NCI-H526 (cell line): ENCODE measurements at places on chromosomes 11 and 22.

DNA sequence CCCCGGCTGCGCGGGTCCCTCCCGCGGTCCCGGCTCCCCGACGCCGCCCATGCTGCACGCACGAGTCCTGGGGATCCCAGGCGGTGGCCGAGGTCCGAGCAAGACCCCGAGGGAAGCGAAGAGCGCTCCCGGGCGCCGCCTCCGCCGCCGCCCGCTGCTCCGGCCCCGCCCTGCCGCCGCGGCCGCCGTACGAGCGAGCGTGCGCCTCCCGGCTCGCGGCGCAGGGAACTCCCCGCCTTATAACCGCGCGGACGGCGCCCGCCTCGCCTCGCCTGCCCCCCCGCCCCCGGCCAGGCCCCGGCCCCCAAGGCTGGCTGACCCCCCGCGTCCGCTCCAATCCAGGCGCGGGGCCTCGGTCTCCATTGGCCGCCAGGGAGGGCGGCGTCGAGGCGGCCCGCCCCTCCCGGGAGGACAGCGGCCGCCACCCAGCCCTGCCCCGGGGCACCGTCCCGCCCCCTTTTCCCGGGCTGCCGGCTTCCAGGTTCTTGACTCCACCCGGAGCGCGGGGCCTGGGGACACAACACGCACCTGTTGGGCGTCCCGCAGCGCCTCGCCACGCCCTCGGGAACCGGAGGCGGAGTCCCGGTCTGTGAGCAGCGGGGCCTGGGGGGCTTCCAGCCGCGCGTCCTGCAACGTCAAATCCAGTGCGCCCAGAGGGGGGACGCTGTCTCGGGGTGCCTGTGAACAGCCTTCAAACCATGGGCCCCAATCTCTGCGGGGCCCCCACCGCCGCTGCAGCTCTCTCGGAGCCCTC is at the start of gene FADS3:
Gene FADS3 (minus strand): TSS at position 215 of the 754 bp plus-strand sequence. CDS start 164 bp downstream, at position 51.
- peak; percentile 80 for DNase-seq

DNA sequence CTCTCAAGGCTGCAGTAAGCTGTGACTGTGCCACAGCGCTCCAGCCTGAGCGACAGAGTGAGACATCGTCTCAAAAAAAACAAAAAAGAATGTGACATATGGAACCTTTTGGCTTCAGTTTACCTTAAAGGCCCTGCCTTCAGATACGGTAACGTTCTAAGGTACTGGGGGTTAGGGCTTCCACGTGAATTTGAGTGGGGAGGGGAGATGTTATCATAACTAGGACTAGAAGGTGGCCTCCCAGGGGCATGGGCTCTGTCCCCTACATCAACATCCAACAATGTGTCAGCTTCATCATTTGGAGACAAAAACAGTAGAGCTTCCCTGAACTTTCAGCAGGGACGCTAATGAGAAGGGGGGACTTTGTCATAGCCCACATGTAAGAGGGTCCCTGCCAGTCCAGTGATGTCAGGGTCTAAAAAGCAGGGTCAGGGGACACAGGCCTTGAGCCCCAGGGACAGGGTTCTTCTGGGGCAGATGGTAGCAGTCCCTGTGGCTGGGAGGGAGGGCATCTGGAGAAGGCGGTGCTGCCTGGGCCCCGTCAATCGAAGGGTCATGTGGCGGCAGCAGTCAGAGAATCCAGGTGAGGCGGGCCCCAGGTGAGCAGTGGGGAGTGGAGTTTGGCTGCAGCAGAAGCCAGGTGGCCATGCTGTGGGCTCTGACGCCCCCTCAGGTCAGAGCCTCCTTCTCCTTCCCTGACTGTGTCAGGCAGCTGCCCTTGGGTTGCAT is 79.8 kb downstream of the BCR start:
- no peak for DNase-seq

DNA sequence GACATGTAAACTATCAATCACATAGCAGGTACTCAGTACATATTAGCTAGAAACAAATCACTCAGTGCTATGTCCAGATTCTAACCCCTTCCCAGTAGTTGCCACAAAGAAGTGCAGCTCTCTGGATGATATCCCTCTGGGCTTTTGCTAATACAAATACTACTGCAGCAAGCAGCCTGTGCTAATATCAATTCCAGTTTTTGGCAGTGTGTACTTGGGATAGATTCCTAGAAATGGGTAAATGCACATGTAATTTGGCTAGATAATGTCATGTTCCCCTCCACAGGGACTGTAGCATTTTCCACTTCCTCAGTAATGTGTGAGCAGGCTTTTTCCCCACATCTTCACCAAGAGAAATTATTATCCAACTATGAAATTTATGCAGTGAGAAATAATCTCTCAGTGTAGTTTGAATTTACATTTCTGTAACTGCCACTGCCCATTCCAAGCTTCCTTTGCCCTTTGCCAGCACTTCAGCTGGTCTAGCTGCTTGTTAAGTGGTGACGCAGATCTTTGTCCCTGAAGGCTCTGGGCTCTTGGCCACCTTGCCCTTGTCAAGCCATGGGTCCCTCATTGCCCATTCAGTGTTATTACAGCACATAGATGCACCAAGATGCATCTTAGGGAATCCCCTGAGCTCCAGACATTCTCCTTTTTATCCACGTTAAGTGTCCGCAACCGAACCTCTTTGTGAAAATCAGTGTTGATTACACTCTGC is 107.1 kb upstream of the CLPB start:
- DNase-seq: no peak

- no peak for DNase-seq
Measured at GRCh38 chr22:48428631-48429371, 1398.9 kb downstream of the BRD1 start.

- DNase-seq: no peak
Measured at GRCh38 chr11:2726964-2727363, 27.2 kb upstream of the KCNQ1OT1 start.

- DNase-seq: peak; percentile 28
Measured at GRCh38 chr11:2989006-2989405, 3.1 kb downstream of the NAP1L4 start.

- no peak for DNase-seq
Measured at GRCh38 chr11:131874070-131874469, 503.7 kb downstream of the NTM start.

GRCh38 chr22:30262112-30262511 is 4.5 kb downstream of the OSM start:
- DNase-seq: no peak

GRCh38 chr22:32558681-32559355 is 84.2 kb downstream of the FBXO7 start:
- DNase-seq: no peak

DNA sequence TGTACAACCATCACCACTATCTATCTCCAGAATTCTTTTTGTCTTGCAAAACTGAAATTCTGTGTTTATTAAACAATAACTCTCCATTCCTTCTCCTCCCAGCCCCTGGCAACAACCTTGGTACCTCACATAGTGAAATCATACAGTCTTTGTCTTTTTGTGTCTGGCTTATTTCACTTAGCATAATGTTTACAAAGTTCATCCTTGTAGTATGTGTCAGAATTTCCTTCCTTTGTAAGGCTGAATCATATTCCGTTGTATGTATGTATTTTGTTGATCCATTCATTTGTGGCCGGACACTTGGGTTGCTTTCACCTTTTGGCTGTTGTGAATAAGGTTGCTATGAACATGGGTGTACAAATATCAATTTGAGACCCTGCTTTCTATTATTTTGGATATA is 243.7 kb upstream of the TBCEL start:
- no peak for DNase-seq

DNA sequence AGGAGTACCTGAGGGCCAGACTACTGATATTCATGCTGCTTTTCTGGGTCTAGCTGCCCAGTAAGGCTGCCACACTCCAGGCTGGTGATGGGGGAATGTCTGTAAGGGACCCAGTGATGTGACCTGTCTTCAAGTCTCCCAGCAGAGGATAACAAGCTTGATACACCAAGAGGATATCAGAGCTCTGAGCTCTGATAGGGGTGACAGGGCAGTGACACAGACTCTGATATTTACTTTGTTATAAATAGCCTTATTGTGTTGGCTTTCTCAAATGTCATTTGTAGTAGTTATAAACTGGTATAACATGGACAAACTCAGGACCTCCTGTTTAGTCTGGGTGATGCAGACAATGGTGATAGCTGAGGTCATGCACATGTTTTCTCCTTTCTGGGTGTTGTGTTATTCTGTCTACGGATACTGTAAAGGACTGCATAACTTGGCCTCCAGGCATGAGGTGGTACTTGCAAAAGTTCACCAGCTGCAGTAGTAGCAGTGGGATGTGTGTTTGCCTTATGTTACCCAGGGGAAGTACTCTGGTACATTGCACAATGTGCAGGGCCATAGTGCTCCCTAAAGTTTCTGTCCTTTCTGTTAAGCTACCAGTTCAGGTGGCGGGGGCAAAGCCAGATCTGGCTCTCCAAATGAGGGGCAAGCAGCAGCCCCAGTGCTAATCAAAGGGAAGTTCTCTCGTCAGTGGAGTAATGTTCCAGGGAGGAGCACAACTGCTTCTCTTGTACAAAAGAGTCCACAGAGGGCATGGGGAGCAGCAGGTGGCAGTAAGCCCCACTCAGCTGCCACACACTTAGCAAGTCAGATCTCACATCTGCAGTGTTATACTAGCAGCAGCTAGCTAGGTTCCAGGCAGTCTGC is 812.2 kb downstream of the JRKL start:
- DNase-seq: peak; percentile 16

DNA sequence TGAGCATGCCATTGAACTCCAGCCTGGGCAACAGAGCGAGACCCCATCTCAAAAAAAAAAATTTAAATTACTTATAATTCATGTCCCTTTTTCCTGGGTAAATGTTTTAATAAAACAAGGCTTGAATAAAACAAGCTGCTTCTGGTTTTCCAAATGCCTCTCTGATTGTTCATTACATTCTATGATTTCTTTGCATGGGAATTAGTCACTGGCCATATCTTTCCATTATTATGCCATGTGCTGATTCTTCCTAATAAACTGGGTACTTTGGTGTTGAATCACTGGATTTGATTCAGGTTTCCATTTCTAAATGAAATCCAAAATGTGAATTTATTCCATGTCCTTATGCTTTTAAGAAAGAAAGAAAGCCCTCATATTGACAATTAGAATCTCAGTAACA is 42.6 kb downstream of the ZNF215 start:
- DNase-seq: no peak

DNA sequence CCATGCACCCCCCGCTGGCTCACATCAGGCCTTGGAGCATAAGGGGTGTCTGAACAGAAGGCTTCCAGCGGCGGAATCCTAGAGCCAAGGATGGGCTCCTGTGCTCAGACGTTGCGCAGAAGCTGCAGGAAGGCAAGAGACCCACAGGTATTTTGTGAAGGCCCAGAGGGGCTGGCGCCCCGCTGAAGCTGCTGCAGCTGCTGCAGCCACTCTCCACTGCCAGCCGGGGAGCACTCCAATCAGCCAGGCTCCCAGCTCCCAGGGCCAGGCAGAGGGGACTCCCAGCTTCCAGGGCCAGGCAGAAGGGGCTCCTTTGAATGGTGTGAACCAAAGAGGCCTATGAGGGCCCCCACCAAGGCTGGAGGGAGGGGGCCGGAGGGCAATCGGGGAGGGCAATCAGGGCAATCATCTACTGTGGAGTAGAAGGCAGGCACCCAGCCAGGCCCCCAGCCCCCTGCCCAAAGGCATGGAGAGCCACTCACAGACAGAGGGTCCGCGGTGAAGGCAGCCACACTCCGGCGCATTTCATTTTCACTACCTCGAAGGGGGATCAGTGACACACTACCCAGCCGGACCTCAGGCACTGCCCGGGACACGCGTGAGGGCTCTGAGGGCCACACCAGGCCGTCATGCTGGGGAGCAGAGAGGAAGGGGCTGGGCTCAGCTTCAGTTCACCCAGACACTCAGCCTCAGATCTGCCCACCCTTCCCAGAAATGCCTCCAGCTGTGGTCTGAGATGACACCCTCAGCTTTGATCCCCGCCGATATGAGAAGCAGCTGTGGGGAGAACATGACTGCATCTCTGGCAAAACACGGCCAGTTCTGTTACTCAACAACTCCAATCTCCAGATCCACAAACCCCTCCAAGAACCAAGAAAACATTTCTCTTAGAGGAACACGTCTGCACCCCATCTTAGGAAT is 11.6 kb upstream of the PDE2A start:
- no peak for DNase-seq
